ENCODE measurements at places on chromosomes 16 and 17. TPM values are rescaled to one million over a fixed set of nuclear protein-coding genes. Genes with fewer than 3 reads are reported as not detected.

GRCh38 chr16:87138316-87138715 is 178.9 kb downstream of the C16orf95 start:
- peaks cover 7% of the 10 kb centered on the region for H3K4me1 ChIP-seq
- H3K36me3 ChIP-seq, result no peaks in the 10 kb centered on the region
- H3K27me3 ChIP-seq, result no peaks in the 10 kb centered on the region
- no peak overlapping the region for H3K4me3 ChIP-seq

GRCh38 chr16:85457366-85457765 is 155.8 kb upstream of the GSE1 start:
- DNase-seq, result no peak
- peaks cover 8% of the 10 kb centered on the region for H3K27me3 ChIP-seq
- H3K36me3 ChIP-seq, result no peaks in the 10 kb centered on the region
- H3K4me1 ChIP-seq, result peaks cover 36% of the 10 kb centered on the region
- no peak overlapping the region for H3K27ac ChIP-seq
- H3K4me3 ChIP-seq, result no peak overlapping the region

DNA sequence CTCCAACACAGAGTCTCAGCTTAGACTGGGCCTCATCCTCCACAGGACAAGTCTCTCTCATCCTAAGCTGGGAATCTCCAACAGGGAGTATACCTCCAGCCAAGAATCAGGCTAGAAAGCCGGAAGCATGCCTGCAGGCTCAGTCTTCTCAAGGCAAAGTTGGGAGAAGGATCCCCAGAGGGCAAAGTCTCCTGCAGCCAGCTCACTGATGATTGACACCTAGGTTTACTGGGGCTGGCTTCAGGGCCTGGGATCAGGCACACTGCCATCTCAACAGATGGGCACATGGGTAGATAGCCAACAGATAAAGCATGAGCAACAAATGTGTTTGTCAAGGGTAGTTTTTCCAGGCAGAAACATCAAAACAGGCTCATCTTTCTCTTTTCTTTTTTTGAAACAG is 56.1 kb upstream of the TOX3 start:
- H3K4me3 ChIP-seq, result no peak overlapping the region
- no peaks in the 10 kb centered on the region for H3K27me3 ChIP-seq
- no peak for DNase-seq
- no peak overlapping the region for H3K27ac ChIP-seq

GRCh38 chr16:58196898-58197313 is 1.0 kb downstream of the CSNK2A2 start:
- peaks cover 10% of the 10 kb centered on the region for H3K4me1 ChIP-seq
- peaks cover 3% of the 10 kb centered on the region for H3K27me3 ChIP-seq
- no peak overlapping the region for H3K27ac ChIP-seq

GRCh38 chr17:68734187-68734900 is 133.2 kb upstream of the FAM20A start:
- H3K4me1 ChIP-seq, result peaks cover 14% of the 10 kb centered on the region
- no peak overlapping the region for H3K27ac ChIP-seq
- no peak for DNase-seq
- H3K36me3 ChIP-seq, result no peaks in the 10 kb centered on the region
- H3K4me3 ChIP-seq, result no peak overlapping the region
- H3K27me3 ChIP-seq, result no peaks in the 10 kb centered on the region

- no peak overlapping the region for H3K27ac ChIP-seq
- no peaks in the 10 kb centered on the region for H3K27me3 ChIP-seq
- DNase-seq, result peak; percentile 60
- peaks cover 36% of the 10 kb centered on the region for H3K36me3 ChIP-seq
- H3K4me3 ChIP-seq, result no peak overlapping the region
- H3K4me1 ChIP-seq, result peaks cover 13% of the 10 kb centered on the region
Observed at GRCh38 chr17:67027031-67027628, 17.2 kb upstream of the CACNG1 start.

DNA sequence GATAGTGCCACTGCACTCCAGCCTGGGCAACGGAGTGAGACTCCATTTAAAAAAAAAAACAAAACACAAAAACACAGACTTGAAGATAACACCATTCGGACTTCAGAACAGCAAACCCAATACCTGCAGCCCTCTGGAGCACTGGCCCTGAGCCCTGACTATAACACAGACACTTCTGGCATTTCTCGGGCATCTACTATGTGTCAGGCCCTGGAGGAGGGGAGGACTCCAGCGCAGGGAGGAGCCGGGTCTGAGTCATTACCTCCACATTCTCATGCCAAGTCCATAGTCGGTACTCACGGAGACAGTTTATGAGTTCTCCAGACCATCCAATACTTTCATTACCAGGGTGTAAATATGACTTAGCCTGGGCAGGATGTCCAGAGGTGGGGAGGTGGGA is 48.8 kb downstream of the PITPNM3 start:
- H3K27me3 ChIP-seq, result no peaks in the 10 kb centered on the region
- DNase-seq, result peak; percentile 70
- H3K27ac ChIP-seq, result peak overlapping the region; percentile 63
- no peak overlapping the region for H3K4me3 ChIP-seq
- H3K4me1 ChIP-seq, result peaks cover 71% of the 10 kb centered on the region

GRCh38 chr17:66932311-66932710 is 32.2 kb upstream of the CACNG4 start:
- no peak overlapping the region for H3K27ac ChIP-seq
- H3K4me3 ChIP-seq, result no peak overlapping the region
- 0 out of 2 replicates have a peak, but pooled peaks cover 6% of the 10 kb centered on the region for H3K27me3 ChIP-seq
- H3K36me3 ChIP-seq, result no peaks in the 10 kb centered on the region

DNA sequence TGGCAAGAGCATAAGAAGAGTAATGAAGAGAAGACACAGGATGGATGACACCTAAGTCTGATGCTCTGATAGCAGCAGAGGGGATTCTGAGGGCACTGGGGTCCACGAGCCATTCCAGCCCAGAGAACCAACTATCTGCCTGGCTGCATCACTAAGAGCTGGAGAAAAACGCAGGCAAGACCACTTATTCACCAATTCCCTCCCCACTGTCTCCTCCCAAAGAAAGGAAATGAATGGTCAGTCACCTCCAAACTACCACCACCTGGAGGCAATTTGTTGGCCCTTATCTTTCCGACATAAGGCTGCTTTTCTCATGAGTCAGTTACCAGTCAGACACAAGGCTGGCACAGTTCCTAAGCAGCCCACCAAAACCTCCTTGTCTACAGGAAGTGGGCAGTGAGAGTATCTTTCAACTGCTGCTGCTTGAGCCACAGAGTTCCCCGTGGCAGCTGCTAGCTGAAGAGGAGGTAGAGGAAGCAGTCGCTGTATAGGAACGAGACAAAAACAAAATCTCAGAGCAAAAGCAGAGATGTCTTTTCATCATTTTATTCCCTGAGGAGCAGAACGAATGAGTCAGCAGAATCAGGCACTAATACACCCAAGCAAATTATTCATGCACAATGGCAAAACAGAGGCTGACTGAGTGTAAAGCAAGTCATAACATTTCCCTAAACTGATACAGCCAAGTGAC is 111.1 kb downstream of the SMG6 start:
- peak overlapping the region; percentile 67 for H3K27ac ChIP-seq
- H3K4me1 ChIP-seq, result peaks cover 58% of the 10 kb centered on the region
- H3K4me3 ChIP-seq, result no peak overlapping the region
- no peaks in the 10 kb centered on the region for H3K27me3 ChIP-seq
- DNase-seq, result peak; percentile 93

GRCh38 chr17:81428948-81429774 is 33.9 kb downstream of the BAHCC1 start:
- H3K27ac ChIP-seq, result no peak overlapping the region
- H3K36me3 ChIP-seq, result no peaks in the 10 kb centered on the region
- no peaks in the 10 kb centered on the region for H3K27me3 ChIP-seq
- H3K4me3 ChIP-seq, result no peak overlapping the region
- peak; percentile 81 for DNase-seq

GRCh38 chr16:314351-314750 is 31.4 kb downstream of the PDIA2 start:
- no peak overlapping the region for H3K27ac ChIP-seq
- H3K27me3 ChIP-seq, result no peaks in the 10 kb centered on the region
- no peaks in the 10 kb centered on the region for H3K4me1 ChIP-seq
- H3K36me3 ChIP-seq, result peaks cover 15% of the 10 kb centered on the region
- no peak for DNase-seq

- H3K4me3 ChIP-seq, result no peak overlapping the region
- no peaks in the 10 kb centered on the region for H3K27me3 ChIP-seq
- no peaks in the 10 kb centered on the region for H3K36me3 ChIP-seq
- H3K4me1 ChIP-seq, result no peaks in the 10 kb centered on the region
Observed at GRCh38 chr16:9371713-9372448, 280.4 kb downstream of the HAPSTR1 start.

DNA sequence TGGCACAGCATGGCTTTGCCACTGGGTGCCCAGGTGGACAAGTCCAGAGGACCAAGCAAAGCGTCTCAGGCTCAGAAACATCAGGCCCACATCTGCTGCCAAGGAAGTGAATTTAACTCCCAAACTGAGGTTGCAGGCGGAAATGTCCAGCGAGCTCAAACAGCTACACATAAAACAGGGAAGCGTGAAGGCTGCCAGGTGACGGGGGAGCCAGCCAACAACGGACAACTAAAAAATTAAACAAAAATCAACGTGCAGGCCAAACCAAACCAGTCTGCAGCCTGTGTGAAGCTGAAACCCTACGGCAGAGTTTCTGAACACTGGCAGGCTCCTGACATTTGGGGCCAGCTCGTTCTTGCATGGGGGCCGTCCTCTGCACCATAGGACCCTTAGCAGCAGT is 2.5 kb downstream of the TK1 start:
- H3K27me3 ChIP-seq, result no peaks in the 10 kb centered on the region
- H3K36me3 ChIP-seq, result peaks cover 63% of the 10 kb centered on the region
- no peak overlapping the region for H3K4me3 ChIP-seq
- no peak overlapping the region for H3K27ac ChIP-seq

DNA sequence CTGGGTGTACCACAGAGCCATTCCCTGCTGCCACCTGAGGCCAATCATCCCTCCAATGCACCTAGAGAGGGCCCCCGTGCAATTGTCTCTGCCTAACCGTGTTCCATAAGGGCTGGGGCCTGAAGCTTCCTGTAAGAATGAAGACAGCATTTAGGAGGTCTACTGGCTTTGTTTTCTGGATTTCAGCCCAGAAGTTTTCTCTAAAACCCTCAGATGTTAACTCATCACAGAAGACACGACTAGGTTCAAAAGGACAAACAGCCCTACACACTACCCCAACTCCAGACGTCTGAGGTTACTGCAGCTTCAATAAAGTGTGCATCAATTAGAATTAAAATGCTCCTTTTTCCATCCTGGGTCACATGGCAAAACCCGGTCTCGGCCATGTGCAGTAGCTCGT is 10.8 kb upstream of the DRG2 start:
- H3K4me1 ChIP-seq, result no peaks in the 10 kb centered on the region
- no peak overlapping the region for H3K27ac ChIP-seq
- H3K27me3 ChIP-seq, result no peaks in the 10 kb centered on the region
- no peak for DNase-seq
- H3K4me3 ChIP-seq, result no peak overlapping the region

FZD2 gene
- 17.5 TPM for total RNA-seq

SDR42E2 gene
- total RNA-seq, result not detected

DNA sequence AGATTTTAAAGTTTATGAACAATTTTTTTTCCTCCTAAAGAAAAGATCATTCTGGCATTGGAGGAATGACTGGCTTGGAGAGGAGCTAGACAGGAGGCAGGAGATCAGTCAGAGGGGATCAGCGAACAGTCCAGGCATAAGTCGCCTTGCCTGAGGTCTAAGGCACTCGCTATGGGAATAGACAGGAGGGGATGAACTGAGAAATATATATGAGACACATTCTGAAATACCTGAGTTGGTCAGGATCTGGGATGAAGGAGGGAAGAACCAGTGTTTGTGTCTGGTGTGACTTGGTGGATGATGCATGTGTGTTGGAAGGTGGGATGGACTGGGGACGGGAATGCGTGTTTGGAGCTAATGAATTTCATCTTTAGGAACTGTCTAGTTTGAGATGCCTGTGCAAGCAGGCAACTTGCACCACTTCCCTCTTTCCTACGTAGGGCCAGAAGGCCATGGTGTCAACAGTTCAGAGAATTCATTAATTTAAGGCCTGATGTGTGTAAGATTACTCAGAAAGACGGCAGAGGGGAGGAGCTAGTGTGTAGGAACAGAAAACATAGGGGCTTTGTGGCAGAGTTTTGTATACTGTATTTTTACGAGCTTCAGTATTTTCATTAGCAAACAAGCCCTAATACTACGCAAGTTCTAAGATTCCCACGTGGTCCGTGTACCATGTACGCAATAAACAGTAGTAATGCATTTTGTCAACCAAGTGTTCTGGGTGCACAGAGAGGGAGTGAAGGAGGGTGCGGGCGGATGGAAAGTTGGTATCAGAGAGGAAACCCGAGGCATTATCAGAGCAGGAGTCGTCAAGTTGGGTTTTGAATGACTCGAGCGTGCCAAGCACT is 825 bp downstream of the HEATR6 start:
- DNase-seq, result peak; percentile 7
- peaks cover 35% of the 10 kb centered on the region for H3K36me3 ChIP-seq
- H3K4me3 ChIP-seq, result peak overlapping the region; percentile 62
- no peak overlapping the region for H3K27ac ChIP-seq
- no peaks in the 10 kb centered on the region for H3K27me3 ChIP-seq

DNA sequence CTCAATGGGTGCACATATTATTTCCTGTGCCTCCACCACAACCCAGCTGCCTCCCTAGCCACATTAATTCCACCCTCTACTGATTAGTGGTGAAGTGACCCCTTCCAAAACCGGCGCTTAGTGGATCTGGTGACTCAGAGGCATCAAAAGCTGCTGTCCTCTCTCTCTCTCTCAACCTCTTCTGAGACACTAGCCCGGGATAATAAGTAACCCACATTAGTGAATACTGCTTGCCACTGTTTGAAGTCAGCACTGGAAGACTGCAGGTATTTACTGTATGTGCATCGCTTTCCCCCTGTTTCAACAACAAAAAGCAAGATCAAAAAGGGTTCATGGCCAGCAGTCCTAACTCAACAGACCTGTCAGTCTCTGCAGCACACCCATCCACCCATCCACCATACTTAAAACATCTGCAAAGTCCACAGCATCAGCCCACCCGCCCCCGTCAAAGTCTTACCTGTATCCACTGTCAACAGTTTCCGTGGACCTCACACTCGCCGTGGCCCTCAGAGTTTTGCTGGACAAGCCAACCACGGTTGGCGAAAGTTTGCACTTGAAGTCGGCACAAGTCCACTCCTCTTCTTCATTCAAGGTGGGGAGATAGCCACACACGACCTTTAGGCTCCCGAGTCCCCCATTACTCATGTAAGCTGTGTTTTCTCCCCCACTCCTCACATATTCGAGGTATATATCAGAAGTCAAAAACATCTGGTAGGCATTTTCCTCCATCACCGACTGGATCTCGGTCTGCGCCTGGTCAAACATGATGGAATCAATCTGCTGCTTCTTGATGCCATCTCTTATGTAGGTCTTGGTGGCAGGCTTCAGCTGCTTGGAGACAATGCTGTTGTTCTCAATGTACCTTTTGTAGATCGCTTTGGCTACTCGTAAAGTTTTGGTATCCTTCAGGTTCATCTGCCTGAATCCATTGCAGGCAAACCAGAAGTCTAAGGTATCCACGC is 3.8 kb downstream of the AXIN2 start:
- H3K27ac ChIP-seq, result no peak overlapping the region
- peaks cover 19% of the 10 kb centered on the region for H3K36me3 ChIP-seq

Data from SJSA1 (cell line).